ENCODE measurements at places on chromosomes 2 and 18.

DNA sequence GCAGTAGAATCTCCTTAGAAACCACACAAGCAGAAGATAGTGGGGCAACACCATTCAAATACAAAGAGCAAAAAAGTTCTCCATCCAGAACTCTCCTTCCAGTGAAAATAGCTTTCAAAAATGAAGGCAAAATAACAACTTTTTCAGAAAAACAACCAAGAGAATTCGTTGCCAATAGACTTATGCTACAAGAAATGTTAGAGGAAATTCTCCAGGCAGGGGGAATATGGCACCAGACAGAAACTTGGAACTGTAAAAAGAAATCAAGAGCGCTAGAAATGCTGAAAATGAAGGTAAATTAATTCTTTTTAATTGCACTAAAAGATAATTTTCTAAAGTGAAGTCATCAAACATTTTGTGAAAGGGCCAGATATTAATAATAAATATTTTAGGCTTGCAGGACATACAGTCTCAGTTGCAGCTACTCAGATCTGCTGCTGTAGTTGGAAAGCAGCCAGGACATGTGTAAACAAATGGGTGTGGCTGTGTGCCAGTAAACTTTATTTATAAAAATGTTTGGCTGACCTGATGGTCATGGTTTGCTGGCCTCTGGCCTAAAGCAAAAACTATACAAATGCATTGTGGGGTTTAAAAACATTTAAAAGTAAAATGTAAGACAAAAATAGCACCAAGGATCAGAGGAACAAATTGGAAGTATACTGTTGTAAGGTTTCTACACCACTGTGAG, 73.7 kb upstream of the TGFA start:
- DNase-seq = no peak

- DNase-seq = no peak
Observed at GRCh38 chr2:1935476-1935875, 191.2 kb upstream of the PXDN start.

GRCh38 chr2:37793004-37793403, 121.6 kb upstream of the CDC42EP3 start:
- no peak for DNase-seq

DNA sequence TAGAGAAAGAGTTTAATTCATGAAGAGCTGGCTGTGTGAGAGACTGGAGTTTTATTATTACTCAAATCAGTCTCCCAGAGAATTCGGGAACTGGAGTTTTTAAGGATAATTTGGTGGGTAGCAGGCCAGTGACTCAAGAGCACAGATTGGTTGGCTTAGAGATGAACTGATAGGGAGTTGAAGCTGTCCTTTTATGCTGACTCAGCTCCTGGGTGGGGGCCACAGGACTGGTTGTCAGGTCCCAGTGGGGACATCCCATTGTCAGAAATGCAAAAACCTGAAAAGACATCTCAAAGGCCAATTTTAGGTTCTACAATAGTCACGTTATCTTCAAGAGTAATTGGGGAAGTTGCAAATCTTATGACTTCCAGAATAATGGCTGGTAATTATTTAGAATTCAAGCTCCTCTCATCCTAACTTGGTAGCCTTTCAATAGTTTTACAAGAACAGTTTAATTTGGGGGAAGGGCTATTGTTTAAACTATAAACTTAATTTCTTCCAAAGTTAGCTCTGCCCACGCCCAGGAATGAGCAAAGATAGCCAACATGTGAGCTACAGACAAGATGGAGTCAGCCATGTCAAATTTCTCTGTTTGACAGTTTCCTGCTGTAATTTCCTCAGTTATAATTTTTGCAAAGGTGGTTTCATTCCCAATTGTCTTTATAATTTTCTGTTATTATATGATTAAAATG, 149.4 kb upstream of the SLC39A10 start:
- no peak for DNase-seq

GRCh38 chr2:178194600-178195389, 483 bp downstream of the OSBPL6 start:
- DNase-seq = peak; percentile 39

GRCh38 chr18:13570216-13570615, 156.1 kb downstream of the FAM210A start:
- DNase-seq = no peak

- DNase-seq = no peak
Observed at GRCh38 chr2:50606860-50607259, 425.1 kb downstream of the NRXN1 start.

GRCh38 chr2:73000808-73001570, 70.5 kb downstream of the SFXN5 start:
- no peak for DNase-seq

DNA sequence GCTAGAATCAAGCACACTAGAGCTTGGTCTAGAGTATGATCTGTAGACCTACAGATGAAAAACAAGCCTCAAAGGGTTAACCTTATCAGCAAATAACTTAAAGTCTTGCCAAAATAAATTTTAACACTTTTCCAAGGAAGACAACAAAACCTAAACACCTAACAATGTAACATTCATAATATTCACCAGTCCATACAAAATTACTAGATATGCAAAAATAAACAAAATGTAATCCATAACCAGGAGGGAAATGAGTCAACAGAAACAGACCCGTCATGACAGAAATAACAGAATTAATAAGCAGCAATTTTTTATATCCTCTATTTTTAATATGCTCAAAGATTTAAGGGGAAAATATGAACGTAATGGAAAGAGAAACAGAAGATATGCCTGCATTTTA, 36.1 kb downstream of the TRAK2 start:
- no peak for DNase-seq

DNA sequence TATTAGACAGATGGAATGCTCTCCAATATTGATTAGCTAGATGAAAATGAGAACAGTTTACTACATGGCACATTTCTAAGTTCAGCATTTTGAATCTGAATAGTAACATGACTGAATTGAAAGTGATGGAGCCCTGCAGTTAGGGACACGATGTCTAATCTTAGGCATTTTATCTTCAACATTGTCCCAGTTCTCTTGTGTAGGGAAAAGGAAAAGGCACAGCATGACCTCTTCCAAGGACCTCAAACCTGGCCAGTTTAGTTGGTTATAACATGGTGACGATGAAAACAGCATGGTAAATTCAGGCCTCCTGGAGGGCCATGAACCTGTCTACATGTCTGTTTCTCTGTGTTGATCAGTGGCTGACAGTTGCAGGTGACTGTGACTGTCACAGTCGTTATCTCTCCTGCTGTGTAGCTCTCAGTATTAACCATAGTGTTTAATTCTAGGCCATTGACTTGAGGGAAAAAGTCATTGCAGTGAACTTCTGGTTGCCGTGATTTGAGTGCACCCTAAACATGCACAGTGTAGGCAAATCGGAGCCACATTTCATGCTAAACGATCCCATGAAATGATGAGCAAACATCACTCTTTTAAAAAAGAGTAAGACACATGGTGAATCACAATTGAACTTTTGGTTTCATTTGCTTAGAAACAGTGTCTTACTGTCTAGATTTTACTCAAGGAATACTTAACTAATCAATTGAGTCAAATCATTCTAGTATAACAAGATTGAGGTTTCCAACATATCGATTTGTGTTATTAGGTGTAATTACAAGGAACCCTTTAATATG, 129.7 kb downstream of the PHLPP1 start:
- no peak for DNase-seq
